Suppressor macrophage treated with lipopolysaccharide for 1 hour (primary cell): ENCODE measurements at places on chromosomes 7 and 10.

DNA sequence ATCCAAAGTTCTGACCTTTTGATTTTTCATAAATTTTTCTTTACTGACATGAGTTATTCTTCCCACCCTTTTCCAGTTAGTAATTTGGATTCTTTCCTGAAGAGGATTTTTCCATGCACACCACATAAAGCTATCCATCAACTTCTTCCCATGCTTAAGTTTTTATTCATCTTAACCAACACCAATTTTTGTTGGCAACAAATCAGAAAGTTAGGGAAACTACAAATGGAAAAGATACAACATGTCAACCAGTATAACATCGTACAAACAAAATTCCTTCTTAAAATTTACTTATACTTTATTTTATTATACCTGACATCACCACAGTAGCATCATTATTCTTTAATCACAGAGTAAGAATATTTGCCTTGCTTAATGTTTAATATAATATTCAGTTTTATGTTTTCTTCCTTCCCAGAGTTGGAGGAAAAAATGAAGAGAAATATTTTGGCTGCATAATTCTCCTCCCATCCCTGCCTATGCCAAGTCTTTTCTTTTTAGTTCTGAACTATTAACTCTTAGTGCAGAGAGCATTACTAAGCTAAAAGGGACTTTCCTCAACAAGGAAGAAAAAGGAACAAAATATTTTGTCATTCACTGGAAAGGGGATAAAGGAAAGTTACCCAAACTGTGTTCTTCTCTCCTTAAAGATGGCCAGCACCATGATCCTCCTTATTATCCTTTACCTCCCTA is 67.5 kb upstream of the MEOX2 start:
- peak; percentile 1 for DNase-seq

DNA sequence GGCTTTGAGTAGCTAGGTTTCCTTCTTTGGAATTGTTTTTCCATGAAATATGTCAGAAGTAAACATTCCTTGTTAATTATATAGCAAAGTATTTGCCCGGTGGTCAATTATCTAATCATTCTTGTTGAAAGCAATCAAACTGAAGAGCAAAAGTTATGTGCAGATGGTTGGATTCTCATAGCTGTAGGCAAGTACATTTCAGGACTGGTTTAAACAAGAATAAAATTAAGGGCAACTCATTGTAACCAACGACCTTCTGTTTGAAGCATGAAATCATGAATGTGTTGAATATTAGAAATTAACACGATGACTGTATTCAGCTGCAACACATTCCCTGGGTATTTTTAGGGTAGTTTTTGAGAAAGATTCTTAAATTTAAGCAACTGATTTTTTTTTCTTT is 61.8 kb upstream of the NMT2 start:
- no peak for DNase-seq

DNA sequence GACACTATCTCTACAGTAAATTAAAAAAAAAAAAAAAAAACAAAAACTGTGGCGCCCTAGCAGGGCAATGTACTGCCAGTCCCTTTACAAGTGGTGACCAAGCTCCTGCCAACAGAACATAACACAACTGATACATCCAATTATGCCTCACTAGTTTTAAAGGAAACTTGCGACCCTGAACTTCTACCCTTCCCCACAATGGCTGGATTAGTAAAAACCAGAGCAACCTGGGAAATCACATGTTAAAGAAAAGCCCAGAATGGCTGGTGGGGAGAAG is 16.5 kb downstream of the ATE1 start:
- DNase-seq, result no peak

- peak; percentile 29 for DNase-seq
Measured at GRCh38 chr10:60878224-60878623, 65.8 kb downstream of the RHOBTB1 start.

- DNase-seq, result no peak
Measured at GRCh38 chr7:30977896-30978564, 14.3 kb downstream of the GHRHR start.

DNA sequence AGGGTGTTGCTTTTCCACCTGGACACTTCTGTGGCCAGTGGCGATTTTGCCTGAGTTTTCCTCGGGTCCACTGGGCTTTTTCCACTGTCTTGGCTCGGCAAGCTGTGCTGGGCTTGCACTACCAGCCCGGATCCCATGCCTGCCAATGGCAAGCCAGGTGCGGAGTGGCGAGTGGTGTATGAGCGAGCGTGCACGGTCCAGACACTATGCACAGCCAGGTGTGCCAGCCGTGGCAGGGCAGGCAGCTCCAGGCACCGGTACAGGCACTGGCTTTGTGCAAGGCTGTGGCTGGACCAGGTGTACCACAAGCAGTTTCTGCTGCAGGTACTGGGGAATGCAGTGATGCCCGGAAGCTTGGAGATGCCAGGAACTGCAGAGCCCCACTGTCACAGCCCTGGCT is 22.1 kb downstream of the INPP5F start:
- no peak for DNase-seq

GRCh38 chr10:119310806-119311205 is 103.4 kb downstream of the GRK5 start:
- no peak for DNase-seq

DNA sequence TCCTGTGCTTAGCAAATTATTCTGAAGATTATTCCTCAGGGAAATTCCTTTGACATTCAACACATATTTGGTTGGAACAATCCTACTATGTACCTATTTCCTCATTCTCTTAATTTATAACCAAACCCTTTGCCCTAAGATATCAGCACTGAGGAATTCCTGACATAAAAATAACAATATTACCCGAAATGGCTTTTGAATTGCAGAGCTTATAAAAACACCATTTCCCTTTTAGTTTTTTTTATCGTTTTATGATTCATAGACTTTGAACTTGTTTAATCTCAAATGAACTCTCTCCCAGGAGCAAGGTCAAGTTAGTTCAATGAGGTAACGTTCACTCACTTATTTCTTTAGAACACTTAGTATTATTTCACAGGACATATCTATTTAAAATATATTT is 7.7 kb upstream of the ABCB1 start:
- no peak for DNase-seq

DNA sequence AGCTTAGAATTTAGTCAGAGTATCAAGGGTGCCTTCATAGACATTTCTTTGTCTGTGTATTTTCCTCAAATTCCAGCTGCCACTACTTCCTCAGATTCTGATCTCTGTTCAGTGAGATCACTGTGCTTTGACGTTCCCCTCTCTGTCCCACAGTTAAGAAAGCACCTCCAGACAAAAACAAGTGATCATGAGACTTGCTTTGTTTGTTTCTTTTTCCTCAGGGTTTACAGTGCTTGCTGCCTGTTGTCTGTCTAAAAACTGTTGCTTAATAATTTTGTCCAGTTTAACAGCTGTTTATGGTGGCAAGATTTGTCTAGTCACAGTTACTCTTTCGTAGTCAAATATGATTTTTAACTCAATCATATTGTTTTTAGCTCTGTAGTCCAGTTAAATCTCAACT is 29.1 kb downstream of the TRUB1 start:
- DNase-seq, result peak; percentile 80
